ENCODE measurements at places on chromosomes 3 and 15. TPM values are rescaled to one million over a fixed set of nuclear protein-coding genes. Genes with fewer than 3 reads are reported as not detected.

DNA sequence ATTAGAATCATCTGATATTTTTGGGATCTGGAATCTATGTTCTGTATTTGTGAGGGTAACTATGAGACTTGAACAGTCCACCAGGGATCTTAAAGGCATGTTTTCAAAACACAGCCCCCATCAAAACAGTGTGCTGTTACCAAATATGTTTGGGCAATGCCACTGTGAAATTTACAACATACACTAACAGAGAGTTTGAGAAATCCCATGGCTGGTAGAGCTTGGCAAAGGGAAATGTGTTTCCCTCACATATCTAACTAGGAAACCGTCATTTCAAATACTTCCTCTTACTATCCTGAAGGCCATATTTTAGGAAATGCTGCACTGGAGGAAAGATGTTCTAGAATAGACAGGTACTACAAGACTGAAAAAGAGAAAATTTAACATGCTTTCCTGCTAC, 607.4 kb downstream of the FHIT start:
- H3K27ac ChIP-seq = no peak overlapping the region
- H3K36me3 ChIP-seq = no peaks in the 10 kb centered on the region
- no peak for DNase-seq
- H3K4me3 ChIP-seq = no peak overlapping the region

- no peak overlapping the region for H3K4me3 ChIP-seq
- DNase-seq = no peak
Observed at GRCh38 chr3:64539451-64540196, 148.2 kb downstream of the ADAMTS9 start.

- H3K27me3 ChIP-seq = peaks cover 6% of the 10 kb centered on the region
- no peaks in the 10 kb centered on the region for H3K4me1 ChIP-seq
- no peaks in the 10 kb centered on the region for H3K36me3 ChIP-seq
- H3K4me3 ChIP-seq = no peak overlapping the region
- DNase-seq = no peak
- H3K27ac ChIP-seq = no peak overlapping the region
Observed at GRCh38 chr15:101464256-101464998, 25.1 kb downstream of the PCSK6 start.

- H3K27ac ChIP-seq = no peak overlapping the region
- no peak for DNase-seq
Observed at GRCh38 chr3:150022381-150023238, 51.9 kb upstream of the PFN2 start.

SETMAR gene
- 6.0 TPM for total RNA-seq
